ENCODE measurements at places on chromosomes 3 and 15. TPM values are rescaled to one million over a fixed set of nuclear protein-coding genes. Genes with fewer than 3 reads are reported as not detected.

DNA sequence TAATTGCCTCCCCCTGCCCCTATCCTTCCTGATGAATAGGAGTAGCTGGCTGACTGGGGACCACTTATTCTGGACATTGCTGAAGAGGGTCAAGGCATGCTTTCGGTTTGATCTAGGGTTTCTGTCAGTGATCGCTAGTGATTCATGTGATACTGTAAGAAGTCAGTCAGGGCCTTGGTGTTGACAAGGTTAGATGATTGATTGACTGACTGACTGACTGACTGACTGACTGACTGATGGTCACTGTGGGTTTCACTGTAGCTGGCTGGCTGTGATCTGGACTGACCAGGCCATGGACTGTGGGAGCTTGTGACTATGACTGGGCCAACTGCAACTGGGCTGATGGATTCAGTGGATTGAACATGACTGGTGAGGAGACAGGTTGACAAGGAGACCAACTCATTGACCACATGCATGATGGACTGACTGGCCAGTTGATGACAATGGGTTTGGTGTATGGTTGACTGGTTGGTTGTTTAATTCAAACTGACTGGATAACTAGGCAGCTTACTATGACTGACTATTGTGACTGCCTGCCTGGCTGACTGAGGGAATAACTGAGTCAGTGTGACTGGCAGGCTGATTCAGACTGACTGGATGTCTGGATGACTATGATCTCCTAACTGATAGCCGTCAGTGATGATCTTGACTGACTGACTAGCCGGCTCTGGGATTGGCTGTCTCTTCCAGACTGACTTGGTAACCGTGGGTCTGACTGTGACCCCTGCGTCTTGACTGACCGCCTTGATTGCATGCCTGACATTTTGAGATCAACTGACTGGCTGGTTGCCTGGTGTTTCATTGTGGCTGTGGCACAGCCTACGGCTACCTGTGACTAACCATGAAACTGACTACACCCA, 509.9 kb downstream of the SHQ1 start:
- no peak for DNase-seq

DNA sequence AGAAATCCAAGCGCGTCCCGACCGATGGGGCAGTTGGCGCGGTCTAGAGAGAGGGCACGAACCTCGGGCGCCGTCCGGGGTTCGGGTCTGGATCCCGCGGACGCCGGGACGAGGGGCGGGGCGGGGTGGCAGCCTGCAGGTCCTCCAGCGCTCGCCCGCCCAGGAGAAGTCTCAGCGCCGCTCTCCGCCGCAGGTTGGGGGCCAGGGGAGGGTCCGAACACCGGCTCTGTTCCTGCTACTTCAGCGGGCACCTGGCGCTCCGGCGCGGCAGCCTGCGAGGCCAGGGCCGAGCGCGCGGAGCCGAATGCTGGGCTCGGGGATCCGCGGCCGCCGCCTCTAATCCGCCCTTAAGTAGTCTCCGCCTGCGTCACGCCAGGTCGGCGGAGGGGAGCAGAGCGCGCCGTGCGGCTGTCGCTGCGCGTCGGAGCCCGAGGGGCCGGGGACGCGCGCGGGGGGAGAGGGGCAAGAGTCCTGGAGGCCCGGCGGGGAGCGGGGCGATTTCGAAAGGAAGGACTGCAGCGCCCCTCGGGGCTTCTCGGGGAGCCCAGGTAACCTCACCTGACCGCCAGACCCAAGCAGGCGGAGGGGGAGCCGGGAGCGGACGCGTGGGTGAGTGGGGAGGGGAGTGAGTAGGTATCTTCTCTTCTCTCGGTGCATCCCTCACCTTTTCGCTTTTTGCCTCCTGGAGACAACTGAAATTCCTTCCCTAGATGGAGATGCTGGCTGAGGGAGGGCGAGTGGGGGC, at the start of gene GJD2:
GJD2 (minus strand) TSS at position 325 of the 745 bp plus-strand sequence. CDS start 510 bp downstream, outside the sequence.
- no peak for DNase-seq

GRCh38 chr3:48747706-48748105, 30.7 kb upstream of the IP6K2 start:
- no peak for DNase-seq

GRCh38 chr3:170829546-170830272, 40.3 kb downstream of the RPL22L1 start:
- DNase-seq: no peak

The SKOR1 gene
- 0.42 TPM for polyA plus RNA-seq

The TMEM212 gene
- 0.08 TPM for polyA plus RNA-seq

The LYZL4 gene
- polyA plus RNA-seq: not detected

Measured in renal cortex interstitium (tissue), 15 donors.